ENCODE measurements at places on chromosomes 1 and 21.

GRCh38 chr1:216390956-216391355 is 32.3 kb downstream of the USH2A start:
- DNase-seq: no peak

- no peak for DNase-seq
Measured at GRCh38 chr1:200039849-200040474, 12.5 kb downstream of the NR5A2 start.

DNA sequence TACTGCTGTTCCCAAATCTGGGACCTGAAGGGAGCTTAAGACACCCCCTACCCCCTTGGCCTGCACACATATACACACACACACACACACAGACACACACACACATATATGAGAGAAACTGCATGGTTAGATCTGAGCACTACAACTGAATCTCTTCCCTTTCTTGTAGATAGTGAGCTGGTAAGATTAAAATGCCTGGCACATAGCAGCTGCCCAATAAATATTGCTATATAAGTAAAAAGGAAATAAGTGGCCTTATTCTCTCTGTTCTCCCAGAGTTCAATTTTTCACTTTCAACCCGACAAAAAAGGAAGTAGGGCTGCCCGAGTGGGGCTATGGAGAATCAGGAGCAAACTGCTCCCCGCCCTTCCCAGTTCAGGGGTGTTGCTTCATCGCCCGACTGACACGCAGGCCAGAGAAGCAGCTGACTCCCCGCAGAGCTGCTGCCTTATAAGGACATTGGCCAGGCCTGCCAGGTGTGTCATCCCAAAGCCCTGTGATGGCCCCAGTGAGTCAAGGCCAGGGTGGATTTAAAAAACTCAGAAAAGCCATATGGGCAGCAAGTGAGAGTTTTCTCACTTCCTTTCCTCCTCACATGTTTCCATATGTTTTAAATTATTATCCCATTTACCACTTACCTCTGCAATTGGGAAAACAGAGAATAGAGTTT is 106.5 kb upstream of the SLC44A3 start:
- peak; percentile 28 for DNase-seq

DNA sequence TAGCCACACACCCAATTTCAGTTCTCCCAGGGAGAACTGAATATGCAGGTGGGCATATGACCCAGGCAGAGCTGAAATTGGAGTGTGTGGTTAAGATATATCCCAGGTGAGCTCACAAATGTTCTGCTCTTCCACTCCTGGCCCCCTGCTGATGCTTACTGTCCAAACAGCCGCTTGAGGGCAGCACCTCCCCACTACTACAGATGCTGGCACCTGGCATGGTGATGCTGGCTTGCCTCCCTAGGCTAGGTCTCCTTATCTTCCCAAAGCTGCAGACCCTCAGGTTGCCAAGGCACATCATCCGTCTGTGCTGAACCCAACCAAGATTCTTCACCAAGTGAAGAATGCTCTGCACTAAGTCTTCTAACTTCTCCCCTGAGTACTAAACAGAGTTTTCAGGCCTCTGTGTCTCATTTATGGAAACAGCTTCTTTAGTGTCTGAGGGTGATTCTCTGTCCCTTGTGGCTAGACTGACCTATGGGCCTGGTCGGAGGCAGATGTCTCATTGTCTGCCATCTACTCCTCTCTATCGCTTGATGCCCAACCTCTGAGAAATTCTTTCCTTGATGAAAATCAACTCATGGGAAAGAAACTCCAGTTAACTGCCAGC is 27.2 kb downstream of the XCL1 start:
- DNase-seq: peak; percentile 33

DNA sequence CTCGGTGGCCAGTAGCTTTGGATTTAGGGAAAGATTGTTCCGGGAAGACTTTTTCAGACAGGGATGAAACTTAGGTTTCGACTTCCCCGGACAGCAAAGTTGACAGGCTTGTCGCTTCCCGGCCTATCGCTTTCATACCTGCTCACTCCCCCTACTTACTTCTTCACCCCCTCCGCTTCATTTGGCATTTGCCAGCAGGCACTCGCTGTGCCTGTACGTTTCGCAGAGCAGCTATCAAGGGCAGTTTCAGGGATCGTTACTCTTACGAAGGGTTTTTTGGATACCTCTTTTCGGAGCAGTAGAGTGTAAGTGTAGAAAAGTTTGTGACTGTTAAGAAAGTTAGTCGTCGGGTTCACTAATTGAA is 393 bp downstream of the BLZF1 start:
- DNase-seq: no peak

DNA sequence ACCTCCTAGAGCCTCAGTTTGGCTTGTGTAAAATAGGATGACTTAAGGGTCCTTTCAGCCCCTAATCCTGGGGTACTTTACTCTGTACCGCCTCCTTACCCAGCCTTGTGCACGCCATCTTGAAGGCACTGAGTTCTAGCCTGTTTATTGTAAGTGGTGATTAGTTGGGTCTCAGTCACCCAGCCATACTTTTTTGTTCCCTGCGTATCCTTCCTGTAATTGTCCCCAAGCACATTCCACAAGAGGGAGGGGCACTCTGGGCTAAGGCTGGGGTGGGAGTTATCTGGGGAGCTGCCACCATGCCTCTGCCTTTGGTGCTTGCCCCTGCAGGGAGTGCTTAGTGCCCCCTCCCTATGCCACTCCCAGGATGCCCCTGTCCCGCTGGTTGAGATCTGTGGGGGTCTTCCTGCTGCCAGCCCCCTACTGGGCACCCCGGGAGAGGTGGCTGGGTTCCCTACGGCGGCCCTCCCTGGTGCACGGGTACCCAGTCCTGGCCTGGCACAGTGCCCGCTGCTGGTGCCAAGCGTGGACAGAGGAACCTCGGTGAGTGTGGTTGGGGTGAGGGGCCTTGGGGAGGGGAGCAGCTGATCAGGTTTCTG is 856 bp downstream of the FDPS start:
- no peak for DNase-seq

DNA sequence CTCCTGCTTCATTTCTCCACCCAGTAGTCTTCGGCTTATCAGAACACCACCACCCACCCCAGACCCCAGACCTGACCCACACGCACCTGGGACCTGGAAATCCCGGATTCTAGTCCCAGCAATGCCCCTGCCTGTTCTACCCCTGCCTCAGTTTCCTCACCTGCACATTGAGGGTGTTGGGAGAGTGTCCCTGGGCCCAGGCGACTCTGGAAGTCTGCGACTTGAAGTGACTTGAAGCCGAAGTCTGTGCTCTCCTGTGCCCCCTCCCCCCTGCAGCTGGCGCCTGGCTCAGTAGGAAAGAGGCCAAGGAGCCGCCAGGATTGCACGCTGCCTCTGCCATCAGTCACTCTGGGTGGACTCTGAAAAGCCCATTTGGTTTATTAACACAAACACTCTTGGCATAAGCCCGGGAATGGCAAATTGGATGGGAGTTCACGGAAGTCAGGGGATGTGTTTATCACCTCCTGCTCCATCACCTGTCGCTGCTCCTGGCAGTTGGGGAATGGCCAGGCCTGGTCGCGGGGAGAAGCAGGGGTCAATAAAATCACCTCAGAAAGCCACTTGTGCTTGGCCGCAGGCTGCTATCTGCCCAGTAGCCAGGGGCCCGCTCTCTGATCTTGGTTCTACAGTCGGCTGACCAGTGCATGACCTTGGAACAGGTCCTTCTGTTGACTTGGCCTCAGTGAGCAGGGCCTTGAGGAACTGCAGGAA is 132.7 kb downstream of the ACTL8 start:
- DNase-seq: no peak

DNA sequence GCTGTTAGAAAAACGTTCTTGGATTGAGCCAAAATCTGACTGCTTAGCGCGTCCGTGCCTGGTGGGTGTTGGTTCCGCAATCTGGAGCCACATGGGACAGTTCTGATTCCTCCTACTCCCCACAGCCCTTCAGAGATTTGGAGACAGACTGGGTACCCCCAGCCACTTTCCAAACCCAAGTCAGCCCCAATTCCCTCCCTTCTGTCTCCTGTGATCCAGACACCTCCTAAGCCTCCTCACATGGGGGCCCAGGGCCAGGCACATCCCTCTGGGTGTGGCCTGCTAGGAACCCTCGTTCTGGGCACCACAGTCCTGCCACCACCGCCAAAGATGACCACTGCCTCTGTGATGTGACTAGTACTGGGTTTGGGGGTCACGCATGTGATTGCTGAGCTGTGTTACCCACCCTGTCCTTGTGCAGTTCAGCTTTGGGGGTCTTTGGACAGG is 4.8 kb downstream of the PLA2G5 start:
- DNase-seq: no peak

DNA sequence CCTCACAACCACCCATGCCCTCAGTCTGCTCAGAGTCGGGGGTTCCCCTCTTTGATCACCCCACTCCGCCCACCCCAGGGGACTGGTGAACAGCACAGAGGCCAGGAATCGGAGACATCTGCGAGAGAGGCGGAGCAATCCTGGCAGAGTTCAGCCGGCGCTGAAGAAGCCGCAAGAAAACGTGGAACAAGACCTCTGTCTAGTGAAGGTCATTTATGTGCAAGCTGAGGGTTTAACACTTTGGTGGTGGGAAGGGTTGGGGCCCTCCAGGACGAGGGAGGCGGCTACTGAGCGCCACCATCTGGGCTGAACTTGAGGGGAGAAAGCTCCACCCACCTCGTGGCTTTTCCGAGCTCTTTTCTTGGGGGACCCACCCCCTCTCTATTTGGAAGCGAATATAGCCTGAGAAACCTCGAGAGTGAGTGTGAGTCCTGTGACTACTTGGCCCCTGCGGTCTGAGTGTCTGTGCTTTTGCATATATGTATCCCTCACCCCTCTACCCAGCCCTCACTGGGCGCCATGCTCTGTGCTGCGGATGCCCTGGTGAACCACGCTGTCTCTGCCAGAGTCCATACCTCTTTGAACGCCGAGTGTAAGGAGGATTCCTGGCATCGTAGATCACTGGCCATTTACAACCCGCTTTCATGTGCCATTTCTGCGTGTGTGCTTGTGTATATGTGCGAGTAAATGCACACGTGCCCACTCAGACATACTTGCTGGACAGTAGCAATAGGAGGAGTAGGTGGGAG is 1.2 kb upstream of the EPHA10 start:
- no peak for DNase-seq

GRCh38 chr1:19040010-19040680 is 83.7 kb upstream of the IFFO2 start:
- no peak for DNase-seq
